ENCODE measurements at places on chromosomes 2 and 18.

GRCh38 chr18:79640875-79641274 lies 38.7 kb upstream of the CTDP1 start:
- no peak for DNase-seq

GRCh38 chr2:239963646-239964205 lies 61.4 kb downstream of the NDUFA10 start:
- no peak for DNase-seq

DNA sequence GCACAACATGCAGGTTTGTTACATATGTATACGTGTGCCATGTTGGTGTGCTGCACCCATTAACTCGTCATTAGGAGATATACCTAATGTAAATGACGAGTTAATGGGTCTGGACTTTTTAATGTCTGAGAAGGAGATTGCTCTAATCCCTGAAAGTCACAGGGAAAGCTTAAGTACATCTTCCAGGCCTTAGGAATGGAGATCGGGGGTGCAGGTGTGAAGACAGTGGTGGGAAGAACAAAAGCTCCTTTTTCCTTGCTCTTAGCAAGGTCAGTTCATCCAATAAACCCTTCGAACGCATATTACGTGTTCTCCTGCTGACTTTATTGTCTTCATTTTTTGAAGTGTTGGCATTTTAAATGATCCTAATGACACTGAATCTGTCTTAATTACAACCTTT lies 50.8 kb upstream of the LAMA1 start:
- DNase-seq = no peak

GRCh38 chr2:100818606-100819369 lies 1.2 kb upstream of the NPAS2 start:
- DNase-seq = no peak

- DNase-seq = no peak
Observed at GRCh38 chr2:121524685-121525425, 5.8 kb upstream of the RNU4ATAC start.

DNA sequence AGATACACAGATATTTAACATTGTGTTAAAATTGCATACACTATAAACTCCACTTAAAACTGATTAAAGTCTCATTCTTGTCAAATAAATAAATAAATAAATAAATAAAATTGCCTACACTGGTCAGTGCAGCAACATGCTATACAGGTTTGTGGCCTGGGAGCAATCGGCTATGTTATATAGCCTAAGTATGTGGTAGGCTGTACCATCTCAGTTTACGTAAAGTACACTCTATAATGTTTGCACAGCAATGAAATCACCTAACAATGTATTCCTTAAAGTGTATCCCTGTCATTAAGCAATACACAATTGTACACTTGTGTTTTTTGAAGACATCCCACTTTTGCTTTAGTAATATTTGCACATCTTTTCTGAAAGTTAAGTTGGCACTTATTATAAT lies 337.7 kb upstream of the SETBP1 start:
- no peak for DNase-seq

DNA sequence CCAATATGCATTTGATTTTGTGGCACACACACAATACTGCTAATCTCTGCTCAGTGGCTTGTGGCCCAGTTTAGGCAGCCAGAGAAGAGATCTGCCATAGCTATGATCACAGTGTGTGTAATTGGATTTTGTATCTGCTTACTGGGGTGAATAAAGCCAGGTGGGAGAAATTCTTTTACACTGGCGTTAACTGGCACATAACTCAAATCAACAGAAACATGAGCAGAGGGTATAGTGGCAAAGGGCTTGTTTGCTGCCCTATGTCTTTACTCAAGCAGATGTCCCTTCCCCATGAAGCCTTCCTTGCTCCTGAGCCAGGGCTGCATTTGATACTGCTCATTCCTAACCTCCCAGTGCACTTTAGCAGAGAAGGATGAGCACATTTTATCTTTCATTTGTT lies 28.5 kb downstream of the STON1 start:
- no peak for DNase-seq

DNA sequence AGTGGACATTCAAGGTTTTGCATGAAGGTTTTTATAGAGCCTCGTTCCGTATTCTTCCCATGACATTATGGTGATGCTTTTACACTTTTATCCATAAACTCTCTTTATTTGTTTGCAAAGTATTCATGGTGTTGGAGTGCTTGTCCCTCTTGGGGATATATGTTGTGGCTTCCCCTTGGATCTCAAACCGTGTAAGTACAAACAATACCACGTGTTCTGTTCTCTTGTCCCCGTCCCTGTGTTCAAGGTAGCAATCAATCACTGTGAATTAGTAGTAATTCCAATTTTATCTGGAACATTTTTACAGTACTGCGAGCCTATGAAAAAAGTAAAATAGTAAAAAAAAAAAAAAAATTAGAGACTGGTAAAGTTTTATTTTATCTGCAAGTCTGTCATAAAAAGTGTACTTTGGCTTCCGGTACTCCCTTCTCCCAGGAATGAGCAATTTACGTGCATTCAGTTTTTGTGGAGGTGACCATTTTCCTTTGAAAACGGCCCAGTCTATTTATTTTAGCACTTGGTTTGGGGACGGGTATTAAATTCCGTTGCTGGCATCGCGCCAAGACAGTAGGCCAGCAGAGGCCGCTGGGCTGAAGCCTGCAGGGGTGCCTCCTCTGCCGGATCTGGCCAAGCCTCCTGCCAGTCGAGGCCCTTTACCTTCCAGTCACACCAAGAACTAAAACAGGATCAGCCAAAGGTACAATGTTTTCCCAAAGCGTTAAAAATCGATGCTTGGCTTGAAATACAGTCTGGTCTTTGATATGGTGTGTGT lies 175.7 kb downstream of the SOCS6 start:
- DNase-seq = peak; percentile 60

- no peak for DNase-seq
Observed at GRCh38 chr18:23340661-23341060, 112.4 kb upstream of the RIOK3 start.

GRCh38 chr2:205937211-205937610 lies 148.8 kb downstream of the INO80D start:
- no peak for DNase-seq

DNA sequence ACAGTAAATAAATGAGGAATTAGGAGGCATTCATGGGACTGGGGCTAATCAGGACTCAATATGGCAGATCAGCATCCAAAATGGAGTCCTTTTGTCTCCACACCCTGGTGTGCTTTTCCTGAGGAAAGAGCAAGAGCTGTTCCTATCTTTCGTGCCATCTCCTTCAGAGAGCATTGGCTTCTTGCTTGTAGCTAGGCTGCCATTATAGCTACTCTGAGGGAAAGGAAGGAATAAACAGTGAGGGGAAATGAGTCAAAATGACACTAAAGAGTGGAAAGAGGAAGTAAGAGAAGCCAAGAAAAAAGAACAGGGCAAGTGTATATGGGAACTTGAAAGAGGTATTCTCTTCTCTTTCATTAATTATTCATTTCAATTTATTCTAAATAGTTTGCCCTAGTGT lies 8.4 kb upstream of the NMI start:
- DNase-seq = peak; percentile 64

DNA sequence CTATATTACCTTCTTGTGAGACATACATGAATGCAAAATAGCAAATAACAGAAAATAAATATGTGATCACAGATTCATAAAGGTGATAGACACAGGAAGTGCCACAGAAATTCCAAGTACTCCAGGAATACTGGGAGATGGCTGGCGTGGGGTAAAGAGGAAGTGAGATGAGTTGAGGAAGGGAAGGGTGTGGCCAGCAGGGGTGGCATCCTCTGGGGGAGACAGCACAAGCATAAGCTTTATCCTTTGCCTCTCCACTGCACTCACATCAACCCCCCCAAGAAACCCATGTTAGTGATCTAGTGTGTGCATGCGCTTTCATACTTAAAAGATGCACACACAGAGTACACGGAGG lies 94.8 kb upstream of the B3GNT7 start:
- no peak for DNase-seq

DNA sequence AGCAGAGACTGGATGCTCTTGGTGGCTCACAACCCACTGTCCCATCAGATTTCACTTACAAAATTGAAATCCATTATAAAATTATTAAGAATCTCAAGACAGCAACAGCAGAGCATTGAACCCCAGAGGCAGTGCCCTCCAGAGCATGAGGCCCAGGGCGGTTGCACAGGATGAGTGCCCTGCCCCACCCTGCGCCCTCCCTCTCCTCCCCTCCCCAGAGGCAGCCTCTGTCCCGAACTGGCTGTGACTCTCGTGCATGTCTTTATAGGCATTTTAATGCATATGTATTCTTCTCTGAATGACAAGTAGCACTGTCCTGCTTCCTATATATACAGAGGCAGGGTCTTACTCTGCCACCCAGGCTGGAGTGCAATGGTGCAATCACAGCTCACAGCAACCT lies 10.4 kb downstream of the MFSD2B start:
- DNase-seq = no peak

DNA sequence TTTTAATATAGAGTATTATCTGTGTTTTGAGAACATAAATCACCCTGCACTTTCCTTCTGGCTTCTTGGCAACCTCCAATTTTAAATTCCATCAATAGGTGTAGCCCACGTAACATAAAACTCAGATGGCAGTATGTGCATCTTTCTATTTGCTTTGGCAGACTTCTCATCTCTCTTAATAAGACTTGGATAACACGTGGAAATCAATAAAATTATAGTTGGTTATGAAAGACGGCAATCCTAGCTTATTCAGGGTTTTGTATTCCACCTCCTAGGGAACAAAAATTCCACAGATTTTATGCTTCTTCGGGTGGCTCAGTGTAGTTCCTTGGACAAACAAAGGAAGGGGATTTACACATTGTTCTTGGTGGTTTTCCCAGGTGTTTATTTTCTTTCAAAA lies 299.3 kb downstream of the RND3 start:
- DNase-seq = no peak

- DNase-seq = no peak
Observed at GRCh38 chr2:199207011-199207410, 250.7 kb downstream of the SATB2 start.

- no peak for DNase-seq
Observed at GRCh38 chr18:6406910-6407470, 7.7 kb downstream of the L3MBTL4 start.

DNA sequence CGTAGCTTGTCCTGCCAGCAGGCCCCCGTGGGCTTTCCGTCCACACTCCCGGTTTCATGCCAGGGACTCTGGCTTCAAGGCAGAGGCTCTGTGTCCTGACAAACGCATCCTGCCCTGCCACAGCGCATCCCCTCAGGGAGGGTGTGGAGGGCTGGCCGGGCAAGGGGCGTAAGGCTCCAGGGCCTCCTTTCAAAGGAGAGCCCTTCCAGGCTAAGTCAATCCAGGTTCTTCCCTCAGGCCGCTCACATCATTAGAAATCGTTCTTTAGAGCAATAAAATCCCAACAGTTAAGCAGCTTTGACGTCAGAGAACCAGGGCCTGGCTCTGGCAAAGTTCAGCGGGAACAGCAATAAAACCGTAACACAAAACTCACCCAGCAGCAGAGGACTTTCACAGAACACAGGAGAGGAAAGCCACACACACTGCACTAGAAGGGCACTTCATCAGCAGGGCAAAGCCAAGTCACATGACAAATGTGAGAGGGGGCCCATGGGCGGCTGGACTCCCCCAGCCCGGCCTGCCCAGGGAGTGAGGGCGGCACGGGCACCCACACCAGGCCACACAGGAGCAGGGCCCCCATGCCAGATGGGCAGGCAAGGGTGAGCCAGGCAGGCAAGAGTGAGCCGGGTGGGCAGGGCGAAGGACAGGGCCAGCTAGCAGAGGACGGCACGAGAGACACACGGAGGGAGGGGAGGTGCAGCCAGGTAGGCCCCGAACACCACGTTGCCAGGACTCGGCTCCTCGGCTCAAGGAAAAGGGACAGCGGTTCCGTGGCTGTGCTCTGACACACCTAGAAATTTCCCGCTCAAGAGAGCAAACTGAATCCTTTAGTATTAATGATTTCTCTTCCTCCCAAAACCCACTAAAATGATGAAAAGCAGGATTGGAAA lies 52.0 kb downstream of the HDAC4 start:
- no peak for DNase-seq

DNA sequence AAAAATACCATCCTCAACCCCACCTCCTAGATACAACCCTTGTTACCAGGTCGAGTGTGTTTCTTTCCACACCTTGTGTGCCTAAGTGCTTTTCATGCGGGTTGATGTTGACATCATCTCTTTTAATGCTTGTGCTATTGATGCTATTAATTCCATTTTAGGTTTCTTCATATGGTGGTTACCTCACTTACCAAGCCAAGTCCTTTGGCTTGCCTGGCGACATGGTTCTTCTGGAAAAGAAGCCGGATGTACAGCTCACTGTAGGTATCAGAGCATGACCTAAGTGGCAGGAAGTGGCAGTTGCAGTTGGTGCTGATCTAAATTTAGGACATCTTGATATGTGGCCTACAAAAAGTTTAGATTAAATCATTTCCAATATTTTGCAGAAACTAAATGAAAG lies 149.9 kb upstream of the TTC39C start:
- no peak for DNase-seq

DNA sequence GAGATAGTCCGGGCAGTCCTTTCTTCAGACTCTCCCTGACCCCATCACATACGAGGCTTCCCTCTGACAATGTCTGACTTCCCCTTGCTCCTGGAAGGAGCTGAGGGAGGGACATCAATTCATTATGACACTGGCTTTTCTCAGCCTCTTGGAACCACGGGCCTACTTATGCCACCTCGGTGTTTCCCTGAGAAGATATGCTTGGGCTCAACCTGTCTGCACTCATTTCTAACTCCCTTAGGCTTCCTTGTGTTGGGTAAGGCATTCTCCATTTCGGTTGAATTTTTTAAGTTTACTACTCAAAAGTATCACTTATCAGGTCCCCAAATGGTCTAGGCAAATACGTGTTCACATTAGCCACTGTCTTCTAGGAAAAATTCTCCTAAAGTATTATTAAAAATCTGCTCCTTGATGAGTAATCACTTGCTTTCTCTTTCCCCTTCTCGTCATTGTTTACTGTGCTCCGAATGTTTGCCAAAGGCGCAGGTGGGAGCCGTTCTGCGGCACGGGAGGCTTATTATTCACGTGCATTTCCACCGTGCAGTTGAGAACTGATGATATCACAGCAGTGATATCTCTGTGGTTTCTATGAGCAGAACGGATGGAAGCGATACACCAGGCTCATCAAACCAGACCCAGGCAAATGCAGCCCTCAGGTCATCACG lies 33.1 kb downstream of the ARL4C start:
- no peak for DNase-seq

- DNase-seq = no peak
Observed at GRCh38 chr2:171491292-171491691, 31.0 kb upstream of the CYBRD1 start.

DNA sequence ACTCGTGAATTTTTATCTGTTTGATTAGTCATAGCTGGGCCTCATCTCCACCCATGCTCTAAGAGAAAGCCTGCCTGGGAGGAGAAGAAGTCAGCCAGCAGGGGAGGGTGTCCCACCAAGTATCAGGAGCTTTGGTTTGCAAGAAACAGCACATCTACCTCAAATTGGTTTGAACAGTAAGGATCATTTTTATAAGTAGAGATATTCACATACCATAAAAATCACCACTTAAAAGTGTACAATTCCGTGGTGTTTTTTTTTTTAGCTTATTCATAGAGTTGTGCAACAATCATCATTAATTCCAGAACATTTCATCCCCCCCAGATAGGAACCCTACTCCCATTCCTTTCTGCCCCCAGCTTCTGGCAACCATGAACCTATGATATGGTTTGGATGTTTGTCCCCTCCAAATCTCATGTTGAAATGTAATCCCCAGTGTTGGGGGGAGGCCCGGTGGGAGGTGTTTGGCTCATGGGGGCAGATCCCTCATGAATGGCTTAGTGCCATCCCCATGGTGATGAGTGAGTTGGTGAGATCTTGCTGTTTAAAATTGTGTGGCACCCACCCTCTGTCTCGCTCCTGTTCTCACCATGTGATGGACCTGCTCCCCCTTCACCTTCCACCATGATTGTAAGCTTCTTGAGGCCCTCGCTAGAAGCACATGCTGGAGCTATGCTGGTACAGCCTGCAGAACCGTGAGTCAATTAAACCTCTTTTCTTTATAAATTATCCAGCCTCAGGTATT lies 36.2 kb upstream of the HS6ST1 start:
- no peak for DNase-seq
